GM04503 (cell line): ENCODE measurements at places on chromosomes 12 and 14.
A peak's percentile ranks its signal among the peaks of the same experiment; 100 is the strongest.

DNA sequence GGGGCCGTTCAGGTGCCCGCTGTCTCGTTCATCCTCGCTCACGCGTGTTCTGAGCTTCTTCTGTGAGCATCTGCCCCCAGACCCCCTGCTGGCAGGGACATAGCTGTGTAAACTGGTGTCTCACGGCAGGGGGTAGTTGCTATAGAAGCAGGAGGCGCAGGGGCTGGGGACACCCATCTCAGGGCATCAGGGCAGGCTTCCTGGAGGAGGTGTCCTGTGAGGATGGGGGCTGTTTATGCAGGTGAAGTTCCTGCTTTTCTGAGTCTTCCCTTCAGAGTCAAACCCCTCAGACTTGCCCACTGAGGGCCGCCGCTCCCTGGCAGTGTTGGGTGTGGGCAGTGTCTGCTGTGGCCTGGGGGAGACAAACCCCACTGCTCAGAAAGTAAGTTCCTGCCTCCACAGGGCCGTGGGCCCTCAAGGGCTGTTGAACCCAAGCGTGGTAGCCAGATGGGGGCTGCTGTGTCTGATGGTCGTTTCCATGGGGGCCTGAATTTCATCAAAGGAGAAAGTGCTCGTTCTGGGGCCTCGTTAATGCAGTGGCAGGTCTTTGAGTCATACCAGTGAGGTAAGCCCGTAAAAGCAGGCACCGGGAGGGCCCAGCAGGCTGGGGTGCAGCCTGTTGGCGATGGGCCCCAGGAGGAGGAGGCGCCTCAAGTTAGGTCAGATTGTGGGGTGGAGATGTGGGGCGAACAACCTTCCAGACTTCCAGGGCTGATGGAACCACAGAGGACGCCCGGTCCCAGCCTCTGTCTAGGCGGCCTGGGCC lies 23.4 kb downstream of the KIF26A start:
- DNase-seq = no peak

DNA sequence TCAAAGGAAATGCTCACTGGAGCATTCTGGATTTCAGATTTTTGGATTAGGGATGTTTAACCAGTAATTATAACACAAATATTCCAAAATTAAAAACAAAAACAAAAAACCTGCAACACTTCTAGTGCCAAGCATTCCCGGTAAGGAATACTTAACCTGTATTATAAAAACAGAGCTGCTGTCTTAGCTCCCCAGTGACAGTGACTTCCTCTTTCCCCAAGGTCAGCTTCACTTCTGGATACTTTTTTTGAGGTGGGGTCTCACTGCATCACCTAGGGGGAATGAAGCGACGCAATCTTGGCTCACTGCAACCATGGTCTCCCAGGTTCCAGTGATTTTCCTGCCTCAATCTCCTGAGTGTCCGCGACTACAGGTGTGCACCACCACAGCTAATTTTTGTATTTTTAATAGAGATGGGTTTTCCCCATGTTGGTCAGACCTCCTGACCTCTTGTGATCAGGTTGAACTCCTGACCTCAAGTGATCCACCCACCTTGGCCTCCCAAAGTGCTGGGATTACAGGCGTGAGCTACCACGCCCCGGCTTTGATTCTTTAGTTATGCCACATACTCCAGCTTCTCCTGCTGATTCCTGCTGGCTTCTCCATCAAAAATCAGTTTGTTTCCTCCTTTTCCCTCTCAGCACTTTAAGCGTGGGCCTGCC lies 15.9 kb downstream of the PPP1CC start:
- DNase-seq = no peak

DNA sequence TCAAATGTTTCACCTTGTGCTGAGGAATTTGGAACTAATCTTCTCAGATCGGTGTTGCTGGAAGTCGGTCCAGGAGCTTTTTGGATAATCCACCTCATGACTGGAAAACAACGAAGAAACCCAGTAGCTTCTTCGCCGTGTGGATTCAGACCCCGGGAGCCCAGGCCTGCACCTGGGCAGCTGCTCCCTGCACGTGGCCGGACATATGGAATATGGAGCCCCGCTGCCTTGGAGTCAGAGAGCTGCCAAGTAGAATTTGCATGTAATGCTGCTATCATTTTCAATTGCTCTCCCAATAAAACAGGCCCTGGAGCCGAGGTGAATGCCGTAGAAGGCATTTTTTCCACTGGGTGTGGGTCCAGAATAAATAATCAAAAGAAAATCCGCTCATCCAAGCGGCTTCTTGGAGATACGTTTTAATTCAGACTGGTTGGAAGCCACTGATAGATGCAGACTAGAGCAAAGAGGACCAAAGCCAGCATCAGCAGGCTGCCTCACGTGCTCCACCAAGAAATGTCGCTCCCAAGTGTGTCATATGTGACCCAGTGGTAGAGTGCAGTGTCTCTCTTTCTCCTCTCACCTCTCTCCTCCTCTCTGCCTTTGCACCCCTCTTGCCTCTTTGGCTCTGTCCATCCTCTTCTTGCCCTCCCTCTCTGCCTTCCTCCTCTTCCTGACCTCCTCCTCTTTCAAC lies 115.3 kb downstream of the ZNF664 start:
- no peak for DNase-seq

DNA sequence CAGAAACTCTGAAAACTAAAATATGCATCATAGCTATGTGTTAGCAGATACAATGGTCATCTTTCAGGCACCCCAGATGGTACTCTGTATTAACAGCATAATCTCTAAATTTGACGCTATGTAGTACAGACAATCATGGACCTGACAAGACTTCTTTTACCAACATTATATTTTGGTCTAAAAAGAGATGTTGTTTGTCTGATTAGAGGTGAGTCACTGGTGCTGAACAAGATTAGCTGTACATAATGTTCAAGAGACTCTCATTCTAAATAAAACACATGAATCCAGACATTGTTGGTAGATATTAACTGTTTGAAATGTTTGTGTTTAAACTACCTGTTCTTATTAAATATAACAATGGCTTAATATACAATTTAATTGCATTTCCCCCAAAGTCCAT lies 146.4 kb upstream of the LMNTD1 start:
- DNase-seq = no peak

- DNase-seq = peak; percentile 93
Observed at GRCh38 chr12:76863005-76863670, 15.7 kb downstream of the CSRP2 start.

DNA sequence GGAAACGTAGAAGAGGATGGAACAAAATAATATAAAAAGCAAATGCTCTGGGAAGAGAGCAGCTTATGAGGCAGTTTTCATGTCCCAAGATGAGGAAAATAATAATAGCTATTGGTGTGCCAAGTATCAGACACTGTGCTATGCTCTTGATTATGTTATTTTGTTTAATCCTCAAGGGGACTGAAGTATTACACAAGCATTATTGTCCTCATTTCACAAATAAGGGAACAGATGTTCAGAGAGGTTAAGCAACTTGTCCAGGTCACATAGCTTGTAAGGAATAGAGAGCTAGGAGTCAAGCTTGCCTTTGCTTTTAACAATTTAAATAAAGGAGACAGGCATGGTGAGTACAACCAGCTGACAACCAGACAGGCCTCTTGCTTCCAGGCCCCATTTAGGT lies 26.9 kb upstream of the LTBP2 start:
- no peak for DNase-seq

- no peak for DNase-seq
Observed at GRCh38 chr12:26177283-26177682, 18.1 kb upstream of the SSPN start.

- DNase-seq = no peak
Observed at GRCh38 chr12:77040231-77040630, 25.1 kb downstream of the E2F7 start.

DNA sequence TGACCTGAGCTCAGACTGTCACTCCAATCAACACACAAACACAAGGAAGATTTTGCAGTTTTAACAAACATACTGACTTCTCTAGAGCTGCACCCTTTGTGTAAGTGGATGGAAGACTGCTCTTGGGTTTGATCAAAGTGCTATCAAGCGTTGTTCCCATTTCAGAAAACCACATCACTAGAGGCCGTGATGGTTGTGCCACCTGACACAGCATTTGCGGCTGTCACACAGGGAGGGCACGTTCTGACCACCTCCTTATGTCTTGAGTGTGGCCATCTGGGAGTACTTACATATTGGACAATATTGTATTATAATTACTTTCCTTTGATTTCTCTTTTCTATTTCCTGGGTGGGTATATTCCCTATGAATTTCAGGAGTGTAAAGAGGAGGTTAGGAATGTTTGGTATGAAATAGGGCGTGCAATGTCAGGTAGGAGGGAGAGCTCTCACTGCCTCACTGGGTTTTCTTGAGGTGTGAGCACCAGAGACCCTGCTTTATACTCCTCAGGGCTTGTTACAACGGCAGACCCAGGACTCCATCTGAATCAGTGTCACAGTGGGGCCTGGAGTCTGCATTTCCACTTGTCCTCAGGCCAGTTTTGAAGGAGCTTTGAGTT lies 74.3 kb downstream of the SYNE3 start:
- no peak for DNase-seq

- DNase-seq = no peak
Observed at GRCh38 chr12:90543374-90543773, 411.6 kb downstream of the CCER1 start.

DNA sequence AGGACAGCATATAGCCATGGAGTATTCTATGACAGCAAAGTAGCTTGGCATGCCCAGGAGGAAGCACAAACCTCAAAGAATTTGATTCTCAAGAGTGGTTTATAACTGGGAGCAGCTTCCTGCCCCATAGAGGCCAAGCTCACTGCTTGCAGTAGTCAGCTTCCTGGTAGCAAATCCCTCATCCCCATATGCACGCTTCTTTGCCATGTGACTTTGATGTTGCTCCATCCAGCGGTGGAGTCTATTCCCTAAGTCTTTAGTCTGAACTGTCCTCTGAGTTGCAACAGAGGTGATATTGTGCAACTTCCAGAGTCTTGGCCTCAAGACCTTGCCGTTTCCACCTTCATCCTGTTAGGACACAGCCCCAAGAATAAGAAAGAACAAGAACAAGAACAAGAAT lies 996.8 kb upstream of the TMEM132C start:
- peak; percentile 95 for DNase-seq

GRCh38 chr14:75794615-75795038 lies 133.6 kb downstream of the TTLL5 start:
- DNase-seq = peak; percentile 28

DNA sequence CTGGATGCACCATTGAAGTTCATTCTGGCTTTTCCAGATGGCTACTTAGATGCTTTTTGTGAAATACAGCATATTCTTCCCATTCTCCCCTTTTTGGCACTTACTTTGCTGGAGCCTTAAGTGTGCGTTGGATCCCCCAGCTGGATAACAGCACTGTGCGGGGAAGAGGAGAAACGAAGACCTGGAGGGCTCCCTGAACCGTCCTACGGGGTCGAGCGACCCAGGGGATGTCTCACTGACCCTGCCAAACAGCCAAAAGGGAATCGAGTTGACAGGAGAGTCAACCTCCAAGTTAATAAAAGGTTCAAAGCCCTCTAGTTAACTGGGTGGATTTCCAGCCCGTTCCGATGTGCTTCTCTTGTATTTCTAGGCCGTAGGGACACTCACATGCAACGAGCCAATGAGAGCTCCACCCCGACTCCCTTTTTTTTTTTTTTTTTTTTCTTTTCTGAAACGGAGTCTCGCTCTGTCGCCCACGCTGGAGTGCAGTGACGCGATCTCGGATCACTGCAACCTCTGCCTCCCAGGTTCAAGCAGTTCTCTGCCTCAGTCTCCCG lies 1.0 kb upstream of the CAMKK2 start:
- DNase-seq = no peak

DNA sequence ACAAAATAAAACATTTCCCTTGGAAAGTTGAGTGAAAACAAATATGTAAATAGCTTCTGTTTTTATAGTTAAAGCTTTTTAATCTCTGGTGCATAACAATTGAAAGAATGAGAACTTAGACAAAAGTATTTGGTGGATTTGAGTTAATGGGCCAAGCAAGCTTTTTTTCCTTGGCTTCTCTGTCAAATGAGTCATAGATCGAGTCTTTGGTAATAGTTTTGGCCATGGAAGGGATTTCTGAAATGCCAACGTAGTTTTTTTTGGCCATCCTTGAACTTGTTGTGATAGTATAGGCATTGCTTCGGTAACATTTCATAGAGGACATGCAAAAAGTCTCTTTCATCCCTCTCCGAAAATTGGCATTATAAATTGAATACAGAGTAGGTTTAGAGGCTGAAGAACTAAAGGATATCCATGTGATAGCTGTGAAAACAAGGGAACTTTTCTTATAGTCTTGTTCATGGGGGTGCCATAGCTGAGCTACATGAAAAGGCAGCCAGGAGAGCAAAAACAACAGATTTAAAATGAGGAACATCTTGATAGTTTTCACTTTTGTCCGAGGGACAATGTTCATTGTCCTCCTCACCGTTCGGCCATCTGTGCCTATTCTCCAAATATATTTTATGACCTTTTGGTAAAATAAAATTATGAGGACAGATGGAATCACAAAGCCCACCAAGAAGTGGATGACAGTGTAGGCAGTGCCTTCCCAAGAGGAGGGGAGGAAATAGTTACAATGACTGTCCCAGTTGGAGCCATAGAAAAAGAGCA lies 34.7 kb downstream of the GPR19 start:
- DNase-seq = peak; percentile 88

DNA sequence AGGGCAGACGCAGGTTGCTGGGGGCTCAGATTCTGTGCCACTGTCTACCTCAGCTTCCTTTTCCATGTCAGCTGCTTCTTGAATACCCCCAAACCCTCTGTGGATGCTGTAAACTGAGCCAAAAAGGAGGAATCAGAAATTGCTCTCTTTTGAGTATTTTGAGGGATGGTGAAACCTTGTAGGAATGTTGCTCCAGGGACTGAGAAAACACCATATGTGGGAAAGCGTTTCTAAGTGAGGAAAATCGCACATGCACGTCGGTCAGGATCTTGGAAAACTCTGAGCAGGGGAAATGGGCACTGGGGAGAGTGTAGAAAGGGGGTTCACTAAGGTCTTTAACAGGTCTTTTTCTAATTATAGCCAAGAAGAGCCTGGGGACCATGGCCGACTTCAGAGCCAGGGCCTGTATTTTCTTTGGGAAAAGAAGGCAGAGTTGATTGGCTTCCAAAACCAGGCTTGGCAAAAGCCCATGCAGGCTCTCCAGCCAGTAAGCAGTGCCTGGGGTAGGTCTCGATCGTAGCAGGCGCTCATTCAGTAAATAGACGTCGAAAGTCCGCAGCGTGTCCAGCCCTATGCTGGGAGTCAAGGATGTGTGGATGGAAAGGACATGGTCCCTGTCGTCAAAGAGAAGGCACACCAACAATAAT lies 58.0 kb downstream of the NTF3 start:
- no peak for DNase-seq

- no peak for DNase-seq
Observed at GRCh38 chr14:76877871-76878270, 51.7 kb downstream of the LRRC74A start.
